Astrocyte of the hippocampus (primary cell): ENCODE measurements at places on chromosomes 4 and X.

- no peak for DNase-seq
Measured at GRCh38 chr4:145843148-145843547, 95.5 kb downstream of the ZNF827 start.

- DNase-seq = no peak
Measured at GRCh38 chr4:156248917-156249316, 295.3 kb upstream of the CTSO start.

GRCh38 chr4:8289151-8289750, 19.7 kb downstream of the HTRA3 start:
- no peak for DNase-seq

DNA sequence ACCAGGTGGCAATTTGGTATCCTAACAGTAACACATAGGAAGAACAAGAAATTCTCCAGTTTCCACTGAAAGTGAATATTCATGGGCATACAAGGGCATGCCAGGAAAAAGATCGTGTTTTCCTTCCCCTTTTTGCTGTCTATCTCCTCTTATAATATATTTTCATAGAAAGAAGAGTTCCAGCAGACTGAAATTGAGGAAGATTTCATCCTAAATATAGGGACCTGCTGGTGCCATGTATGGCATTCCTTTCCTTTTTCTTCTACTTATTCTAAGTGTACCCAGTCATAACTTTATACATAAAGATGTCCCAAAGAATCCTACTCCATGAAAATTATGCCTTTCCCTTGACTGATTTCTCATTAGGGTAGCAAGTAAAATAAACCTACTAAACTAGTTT, 40.8 kb upstream of the KCNIP4 start:
- no peak for DNase-seq

GRCh38 chr4:11252149-11252548, 176.5 kb downstream of the HS3ST1 start:
- no peak for DNase-seq
